ENCODE measurements at places on chromosomes 7 and 10.

DNA sequence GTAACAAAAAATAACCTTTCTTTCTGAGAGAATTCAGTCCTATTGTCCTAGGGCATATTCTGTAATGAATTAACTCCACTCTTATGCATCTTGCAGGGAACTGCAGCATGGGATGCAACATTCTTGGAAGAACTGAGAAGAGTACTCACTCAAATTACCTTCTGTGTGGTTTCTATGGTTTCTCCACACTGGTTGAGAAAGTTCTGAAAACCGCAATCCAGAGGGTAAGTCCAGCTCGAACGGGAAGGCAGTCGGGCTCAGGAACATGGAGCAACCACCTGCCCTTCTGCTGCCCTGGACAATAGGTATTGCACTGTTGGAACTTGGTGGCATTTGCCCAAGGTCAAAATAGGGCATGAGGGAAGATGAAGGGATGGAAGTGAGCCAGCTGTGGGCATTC is 59.6 kb upstream of the CDK13 start:
- no peak for DNase-seq

GRCh38 chr7:38327637-38328036 is 54.2 kb upstream of the TARP start:
- DNase-seq: no peak

- DNase-seq: no peak
These were observed 858 bp downstream of the COPS6 start for GRCh38 chr7:100089458-100090196.

GRCh38 chr10:92241501-92241900 is 49.4 kb downstream of the CPEB3 start:
- DNase-seq: no peak

- no peak for DNase-seq
These were observed 307.3 kb downstream of the IPMK start for GRCh38 chr10:57960406-57960805.

DNA sequence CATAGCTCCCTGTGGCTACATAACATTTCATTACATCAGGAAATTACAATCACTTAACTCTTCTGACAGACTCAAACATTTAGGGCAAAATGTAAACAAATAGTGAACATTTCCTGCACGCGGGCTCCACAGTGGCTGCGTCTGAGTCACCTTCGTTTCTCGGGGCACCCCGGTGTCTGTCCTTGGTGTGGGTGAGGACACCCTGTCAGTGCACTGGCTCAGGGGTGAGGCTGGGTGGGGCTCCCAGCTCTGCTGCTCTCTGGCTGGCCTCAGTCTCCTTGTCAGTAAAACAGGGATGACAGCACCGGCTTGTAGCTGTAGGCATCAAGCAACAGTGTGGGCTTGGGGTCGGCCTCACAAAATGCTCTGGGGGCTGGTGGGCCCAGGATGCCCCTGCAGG is 237.1 kb upstream of the SHH start:
- no peak for DNase-seq

DNA sequence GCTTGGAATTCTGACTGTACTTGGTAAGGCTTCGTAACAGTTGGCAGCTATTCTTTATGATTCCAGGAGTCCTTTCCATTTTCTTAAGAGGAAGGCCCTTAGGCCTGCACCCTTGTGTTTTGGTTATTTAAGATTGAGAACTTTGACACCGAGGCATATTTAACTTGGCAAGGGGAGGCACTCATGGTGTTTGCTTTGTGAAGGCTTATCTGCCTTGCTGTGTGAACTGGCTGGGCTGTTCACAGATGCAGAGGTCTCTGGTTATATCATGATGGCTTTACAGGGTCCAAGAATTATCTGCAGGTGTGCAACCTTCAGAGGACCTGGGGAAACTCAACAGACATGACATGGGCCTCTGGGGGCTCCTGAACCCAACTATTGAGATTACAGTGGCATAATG is 833 bp upstream of the PNLIPRP1 start:
- no peak for DNase-seq

DNA sequence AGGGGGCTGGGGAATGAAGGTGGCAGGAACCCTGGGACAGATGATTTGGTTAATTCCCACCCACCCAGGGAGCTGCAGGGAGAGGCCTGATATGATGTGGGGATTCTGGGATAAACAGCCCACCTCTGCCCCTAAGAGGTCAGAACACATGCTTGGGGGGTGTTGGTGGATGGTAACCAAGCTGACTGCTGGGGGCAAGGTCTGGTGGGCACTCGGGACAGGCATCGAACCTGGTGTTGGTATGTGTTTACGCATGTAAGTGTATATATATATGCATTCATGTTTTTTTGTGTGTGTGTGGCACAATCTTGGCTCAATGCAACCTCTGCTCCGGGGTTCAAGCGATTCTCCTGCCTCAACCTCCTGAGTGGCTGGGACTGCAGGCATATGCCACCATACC is 80.7 kb upstream of the TMEM248 start:
- DNase-seq: no peak

GRCh38 chr7:30984359-30985107 is 20.8 kb downstream of the GHRHR start:
- DNase-seq: no peak

- no peak for DNase-seq
These were observed 45.9 kb upstream of the KLF6 start for GRCh38 chr10:3830946-3831345.

GRCh38 chr7:131726686-131727085 is 170.3 kb upstream of the PODXL start:
- DNase-seq: no peak

- no peak for DNase-seq
These were observed 36.9 kb upstream of the EGFR start for GRCh38 chr7:54981913-54982312.

- no peak for DNase-seq
These were observed 699.1 kb downstream of the SUGCT start for GRCh38 chr7:40833888-40834234.

GRCh38 chr10:131345691-131346090 is 34.2 kb upstream of the TCERG1L start:
- DNase-seq: no peak

DNA sequence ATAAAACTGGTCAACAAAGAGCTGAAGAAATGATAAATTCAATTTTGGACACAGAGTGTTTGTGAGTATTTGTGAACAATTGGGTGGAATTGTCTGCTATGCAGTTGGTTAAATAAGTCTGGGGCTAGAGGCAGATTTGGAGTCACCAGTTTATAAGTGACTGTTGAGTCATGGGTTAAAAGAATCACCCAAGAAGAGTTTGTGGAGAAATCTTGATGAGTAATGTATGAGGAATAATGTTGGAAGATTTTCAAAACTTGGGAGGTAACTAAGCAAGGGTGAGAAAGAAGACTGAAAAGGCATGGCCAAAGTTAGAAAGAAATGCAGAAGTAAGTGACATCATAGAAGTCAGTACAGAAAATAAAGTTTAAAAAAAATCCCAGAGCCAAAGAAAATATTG is 750.7 kb downstream of the MAGI2 start:
- no peak for DNase-seq

DNA sequence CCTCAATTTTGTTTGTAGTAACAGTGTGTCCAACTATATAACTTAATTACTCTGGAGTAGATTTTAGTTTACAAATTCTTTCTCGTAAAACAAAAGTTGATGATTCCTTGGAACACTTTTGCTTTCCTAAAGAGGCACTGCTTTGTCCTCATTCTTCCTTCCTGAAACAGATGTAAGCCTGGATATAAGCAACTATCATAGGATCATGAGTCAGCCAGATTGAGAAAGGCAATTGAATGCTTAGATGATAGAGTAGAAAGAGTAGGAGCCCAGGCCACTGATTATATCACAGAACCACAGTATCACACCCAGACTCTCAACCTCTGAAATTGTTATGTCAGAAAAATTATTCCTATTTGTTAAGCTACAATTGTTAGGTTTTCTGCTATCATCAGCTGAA is 69.9 kb downstream of the TMEM106B start:
- DNase-seq: no peak

GRCh38 chr7:631291-631711 is 95.2 kb upstream of the DNAAF5 start:
- DNase-seq: no peak

DNA sequence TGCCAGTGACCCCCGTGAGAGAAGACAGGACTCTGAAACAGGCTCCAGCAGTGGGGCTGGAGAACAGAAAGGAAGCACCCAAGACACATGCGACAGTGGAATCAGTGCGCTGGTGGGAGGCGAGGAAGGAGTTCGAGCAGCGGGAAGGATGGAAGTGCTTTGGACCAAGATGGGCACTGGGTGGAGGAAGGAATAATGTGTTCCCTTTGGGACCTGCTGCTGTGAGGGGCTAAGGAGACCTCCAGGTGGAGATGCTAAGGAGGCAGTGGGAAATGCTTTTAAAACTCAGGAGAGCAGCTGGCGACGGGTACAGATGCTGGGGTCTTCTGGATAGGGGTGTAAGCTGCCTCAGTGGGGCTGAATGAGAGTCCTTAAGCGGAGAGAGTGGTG is 109.7 kb upstream of the ANLN start:
- no peak for DNase-seq

- no peak for DNase-seq
These were observed 48.6 kb upstream of the KIF5B start for GRCh38 chr10:32104622-32105509.

- DNase-seq: no peak
These were observed 23.6 kb upstream of the FAM204A start for GRCh38 chr10:118365702-118366101.

DNA sequence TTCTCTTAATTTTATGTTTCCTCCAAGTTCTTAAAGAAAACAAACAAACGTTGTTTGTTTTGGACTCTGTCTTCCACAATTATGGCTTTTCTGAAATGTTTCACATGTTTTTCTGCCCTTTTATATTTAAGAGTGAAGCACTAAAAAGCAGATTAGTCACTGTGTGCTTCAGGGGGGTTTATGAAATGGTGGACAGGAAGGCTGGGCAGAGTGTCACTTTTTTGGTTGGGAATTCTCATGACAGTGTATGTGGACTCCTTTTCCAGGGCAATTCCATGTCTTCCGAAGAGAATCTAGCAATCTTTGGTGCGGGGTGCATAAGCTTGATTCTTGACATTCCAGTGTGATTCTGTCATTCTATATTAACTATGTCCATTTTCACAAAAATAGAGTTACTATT is 669.4 kb downstream of the PARD3 start:
- DNase-seq: no peak

GRCh38 chr7:80707318-80707717 is 68.9 kb downstream of the CD36 start:
- peak; percentile 37 for DNase-seq

DNA sequence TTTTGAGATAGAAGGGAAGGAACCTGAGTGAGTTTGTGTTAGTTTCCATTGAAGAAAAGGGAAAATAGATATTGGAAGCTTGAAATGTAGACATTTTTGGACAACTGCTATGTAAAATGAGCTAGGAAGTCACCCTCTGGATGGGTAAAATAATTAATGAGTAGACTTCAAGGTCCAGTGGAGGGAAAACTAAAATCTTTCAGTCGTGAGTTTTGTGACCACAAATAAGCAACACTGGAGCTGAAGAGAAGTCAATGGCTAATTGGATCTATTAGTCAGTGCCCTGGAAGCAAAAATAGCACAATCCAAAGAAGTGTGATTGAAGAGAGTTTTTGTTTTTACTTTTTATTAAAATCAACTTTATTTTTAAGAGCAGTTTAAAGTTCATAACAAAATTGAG is 123.4 kb downstream of the MYO3A start:
- no peak for DNase-seq

- DNase-seq: peak; percentile 50
These were observed 135.2 kb downstream of the RGS10 start for GRCh38 chr10:119407254-119407777.

GRCh38 chr10:16436367-16436757 is 448 bp upstream of the PTER start:
- DNase-seq: no peak

GRCh38 chr7:149570784-149571183 is 73.2 kb upstream of the ZNF746 start:
- DNase-seq: no peak

DNA sequence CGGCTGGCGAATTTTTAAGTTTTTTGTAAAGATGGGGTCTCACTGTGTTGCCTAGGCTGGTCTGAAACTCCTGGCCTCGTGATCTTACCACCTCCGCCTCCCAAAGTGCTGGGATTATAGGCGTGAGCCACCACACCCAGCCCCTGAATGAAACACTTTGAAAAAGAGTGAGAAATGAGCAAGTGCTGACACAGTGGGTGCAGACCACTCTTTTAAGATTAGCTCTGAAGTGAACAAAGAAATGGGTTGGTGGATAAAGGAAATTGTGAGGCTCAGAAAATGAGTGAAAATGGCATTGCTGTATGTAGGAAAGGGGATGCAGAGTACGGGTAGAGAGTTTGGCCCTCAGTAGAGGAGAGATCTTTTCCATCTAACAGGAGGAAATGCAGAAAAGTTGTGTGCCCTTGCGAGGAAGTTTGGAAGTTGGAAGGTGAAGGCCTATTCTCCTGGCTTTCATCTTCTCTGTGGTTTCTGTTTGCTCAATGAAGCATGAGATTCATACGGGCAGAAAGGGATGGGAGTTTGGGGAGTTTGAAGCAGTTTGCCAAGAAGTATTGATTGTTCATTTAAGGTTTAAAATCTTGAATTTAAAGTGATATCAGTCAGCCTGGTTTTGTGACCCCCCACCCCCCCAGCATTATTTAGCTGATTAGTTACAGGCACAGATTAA is 11.0 kb downstream of the MAPK8 start:
- DNase-seq: no peak

DNA sequence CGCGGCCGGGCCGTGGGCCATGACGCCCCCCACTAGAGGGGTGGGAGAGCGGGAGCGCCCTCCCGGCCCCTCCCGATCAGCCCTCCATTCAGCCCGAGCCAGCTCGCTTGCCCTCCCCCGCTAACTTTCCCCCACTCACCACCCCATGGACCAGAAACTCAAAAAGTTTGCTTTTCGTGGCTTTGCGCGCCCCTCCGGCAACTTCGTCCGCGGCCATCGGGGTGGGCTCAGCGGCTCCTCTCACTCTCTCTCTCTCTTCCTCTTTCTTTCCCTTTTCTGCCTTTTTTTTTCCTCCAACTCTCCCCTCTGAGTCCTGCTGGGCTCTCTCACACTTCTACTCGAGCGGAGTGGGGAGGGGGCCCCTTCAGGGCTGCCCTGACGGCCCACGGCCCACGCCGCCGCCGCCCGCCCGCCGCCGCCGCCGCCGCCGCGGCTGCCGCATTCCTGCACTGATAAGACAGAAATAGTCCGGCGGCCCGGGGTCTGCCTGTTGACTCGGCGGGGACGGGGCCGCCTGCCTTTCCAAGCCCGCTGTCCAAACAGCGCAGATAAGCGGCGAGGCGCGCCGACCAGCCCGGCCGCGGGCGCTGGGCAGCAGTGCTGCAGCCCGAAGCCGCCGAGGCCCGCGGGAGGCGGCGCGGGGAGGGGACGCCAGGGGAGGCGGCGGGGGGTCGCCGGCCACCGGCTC is at the start of gene SMARCD3:
Gene SMARCD3, minus strand, starts transcription at position 349 of the 688 bp plus-strand sequence. Its CDS starts 132 bp downstream, at position 217.
- DNase-seq: no peak

- peak; percentile 15 for DNase-seq
These were observed 491 bp upstream of the AKAP9 start for GRCh38 chr7:91940171-91940570.

GRCh38 chr7:2231992-2232765 is 566 bp downstream of the MAD1L1 start:
- DNase-seq: no peak

- DNase-seq: no peak
These were observed 73.2 kb downstream of the GRID1 start for GRCh38 chr10:86293396-86293791.

Measured in CD14-positive monocyte (primary cell).